ENCODE measurements at places on chromosomes 1 and 21.

- peak; percentile 79 for DNase-seq
Observed at GRCh38 chr1:53327182-53327913, 522 bp downstream of the LRP8 start.

- DNase-seq: peak; percentile 60
Observed at GRCh38 chr1:75632350-75632949, 21.5 kb upstream of the SLC44A5 start.

DNA sequence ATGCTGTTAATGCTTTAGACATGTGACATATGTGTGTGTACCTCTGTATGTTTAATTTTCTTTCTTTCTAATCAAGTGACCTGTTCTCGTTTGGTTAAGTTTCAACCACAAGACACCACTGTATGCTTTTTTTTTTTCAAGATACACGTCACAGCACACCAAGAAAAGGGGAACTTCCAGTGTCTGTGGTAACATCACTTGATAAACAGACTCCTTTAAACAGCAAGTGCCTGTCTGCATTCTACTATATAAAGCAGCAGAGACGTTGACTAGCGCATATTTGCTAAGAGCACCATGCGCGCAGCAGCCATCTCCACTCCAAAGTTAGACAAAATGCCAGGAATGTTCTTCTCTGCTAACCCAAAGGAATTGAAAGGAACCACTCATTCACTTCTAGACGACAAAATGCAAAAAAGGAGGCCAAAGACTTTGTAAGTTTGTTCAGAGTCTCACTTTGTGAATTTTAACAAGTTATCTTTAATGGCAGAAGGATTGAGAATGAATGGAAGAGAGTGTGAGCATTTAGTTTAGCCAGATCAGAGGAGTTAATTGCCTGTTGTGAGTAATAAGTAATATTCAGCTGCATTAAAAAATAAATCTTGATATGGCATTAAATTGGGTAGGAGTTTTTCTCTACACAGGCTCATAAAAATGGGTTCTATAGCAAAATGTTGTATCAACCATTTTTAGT is at the start of gene RGS1:
Gene RGS1 (plus strand): TSS at position 275 of the 691 bp plus-strand sequence. CDS start 20 bp downstream, at position 295.
- no peak for DNase-seq

GRCh38 chr21:32807717-32808380 is 36.3 kb upstream of the PAXBP1 start:
- peak; percentile 37 for DNase-seq

Data from neural progenitor cell (in vitro differentiated cells).